Caco-2 (cell line): ENCODE measurements at places on chromosomes 12 and 14. TPM values are rescaled to one million over a fixed set of nuclear protein-coding genes. Genes with fewer than 3 reads are reported as not detected.

- no peaks in the 10 kb centered on the region for H3K4me1 ChIP-seq
- H3K27ac ChIP-seq, result no peak overlapping the region
- H3K27me3 ChIP-seq, result no peaks in the 10 kb centered on the region; the same call in 1 of the 2 replicates
- no peak overlapping the region for H3K4me3 ChIP-seq
- DNase-seq, result no peak
Measured at GRCh38 chr14:105899657-105900397, 373.4 kb downstream of the TMEM121 start.

DNA sequence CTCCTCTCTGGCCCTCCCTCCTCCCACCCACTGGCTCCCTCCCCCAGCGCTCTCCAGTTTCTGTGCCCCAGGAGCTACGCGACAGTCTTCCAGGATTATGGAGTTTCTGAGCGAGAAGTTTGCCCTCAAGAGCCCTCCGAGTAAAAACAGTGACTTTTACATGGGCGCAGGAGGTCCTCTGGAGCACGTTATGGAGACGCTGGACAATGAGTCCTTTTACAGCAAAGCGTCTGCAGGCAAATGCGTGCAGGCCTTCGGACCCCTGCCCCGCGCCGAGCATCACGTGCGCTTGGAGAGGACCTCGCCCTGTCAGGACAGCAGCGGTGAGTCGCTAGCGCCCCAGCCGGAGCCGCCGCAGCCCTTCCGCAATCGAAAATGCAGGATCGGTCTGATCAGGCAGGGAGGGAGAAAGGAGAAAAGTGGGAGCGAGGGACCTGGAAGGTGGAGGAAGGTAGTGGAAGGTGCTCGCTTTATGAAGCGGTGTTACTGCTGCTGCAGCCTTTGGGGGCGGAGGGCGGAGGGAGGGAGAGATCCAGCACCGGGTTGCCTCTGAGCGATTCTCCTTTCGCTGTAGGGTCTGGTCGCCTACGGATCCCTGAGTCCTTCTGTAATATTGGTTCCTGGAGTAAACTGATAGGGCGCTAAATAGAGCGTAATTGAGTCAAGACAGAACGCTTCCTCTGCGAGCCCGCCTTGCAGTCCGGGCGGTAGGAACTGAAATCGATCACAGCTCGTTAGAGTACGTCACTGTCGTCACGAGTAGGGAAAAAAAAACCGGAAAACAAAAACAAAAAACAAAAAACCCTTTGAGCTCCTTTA is at the start of gene ALX1:
TSS of gene ALX1 (plus strand) at position 56 of the 819 bp plus-strand sequence. CDS start at position 98, 42 bp downstream.
- H3K27me3 ChIP-seq, result no peaks in the 10 kb centered on the region
- H3K36me3 ChIP-seq, result no peaks in the 10 kb centered on the region
- peak; percentile 37 for DNase-seq
- peak within 1 kb of the TSS; percentile 48 for H3K4me3 ChIP-seq
- 0 out of 2 replicates have a peak, but pooled peaks cover 8% of the 10 kb centered on the region for H3K4me1 ChIP-seq

- H3K4me1 ChIP-seq, result no peaks in the 10 kb centered on the region
- no peak overlapping the region for H3K4me3 ChIP-seq
- DNase-seq, result no peak
- no peak overlapping the region for H3K27ac ChIP-seq
- H3K27me3 ChIP-seq, result no peaks in the 10 kb centered on the region
Measured at GRCh38 chr12:45415393-45415817, 199.5 kb downstream of the ANO6 start.

DNA sequence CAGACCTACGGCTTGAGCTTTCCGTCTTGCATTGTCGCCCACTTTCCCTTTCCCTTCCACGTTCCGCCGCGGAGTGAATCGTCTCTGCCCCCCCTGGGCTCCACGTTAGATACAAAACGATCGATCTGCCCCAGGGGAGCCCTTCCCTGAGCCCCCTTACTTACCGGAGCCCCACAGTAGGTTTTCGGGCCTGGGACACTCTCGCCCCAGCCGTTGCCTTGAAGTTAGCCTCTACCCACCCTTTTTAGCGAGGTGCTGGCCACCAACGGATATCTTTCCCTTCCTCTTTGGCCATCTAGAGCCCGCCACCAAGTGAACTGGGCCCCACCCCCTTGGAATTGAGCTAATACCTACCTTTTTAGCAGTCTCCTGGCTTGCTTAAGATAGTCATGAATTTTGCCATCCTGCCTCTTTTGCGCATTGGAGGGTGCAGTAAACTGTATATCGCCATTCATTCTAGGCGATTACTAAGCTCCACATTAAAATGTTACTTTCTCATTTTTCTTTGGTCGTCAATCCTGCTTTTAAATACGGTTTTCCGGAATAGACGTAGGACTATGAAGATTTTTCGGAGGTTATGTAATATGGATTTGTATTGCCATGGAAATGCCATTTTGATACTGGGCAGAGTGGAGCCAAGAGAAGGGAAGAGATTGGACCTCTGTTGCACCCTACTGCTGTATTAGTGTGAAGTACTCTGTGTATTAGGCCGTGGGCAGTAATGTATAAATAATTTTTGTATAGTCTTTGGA is 764 bp downstream of the RBM25 start:
- H3K4me3 ChIP-seq, result peak overlapping the region; percentile 67
- no peaks in the 10 kb centered on the region for H3K36me3 ChIP-seq
- DNase-seq, result peak; percentile 51
- peaks cover 12% of the 10 kb centered on the region; the same call in 1 of the 2 replicates for H3K4me1 ChIP-seq

Gene C12orf54
- total RNA-seq, result not detected in 2 replicates

Gene SERPINA3
- total RNA-seq, result 1.3 and 2.3 TPM in 2 replicates

Gene ZC3H10
- total RNA-seq, result 3.5 and 4.4 TPM in 2 replicates

Gene MYF5
- total RNA-seq, result not detected in 2 replicates

Gene ABCC9
- total RNA-seq, result 123 and 130 TPM in 2 replicates

Gene FSCB
- not detected in 2 replicates for total RNA-seq
